ENCODE measurements at places on chromosomes 2 and 18. TPM values are rescaled to one million over a fixed set of nuclear protein-coding genes. Genes with fewer than 3 reads are reported as not detected.

DNA sequence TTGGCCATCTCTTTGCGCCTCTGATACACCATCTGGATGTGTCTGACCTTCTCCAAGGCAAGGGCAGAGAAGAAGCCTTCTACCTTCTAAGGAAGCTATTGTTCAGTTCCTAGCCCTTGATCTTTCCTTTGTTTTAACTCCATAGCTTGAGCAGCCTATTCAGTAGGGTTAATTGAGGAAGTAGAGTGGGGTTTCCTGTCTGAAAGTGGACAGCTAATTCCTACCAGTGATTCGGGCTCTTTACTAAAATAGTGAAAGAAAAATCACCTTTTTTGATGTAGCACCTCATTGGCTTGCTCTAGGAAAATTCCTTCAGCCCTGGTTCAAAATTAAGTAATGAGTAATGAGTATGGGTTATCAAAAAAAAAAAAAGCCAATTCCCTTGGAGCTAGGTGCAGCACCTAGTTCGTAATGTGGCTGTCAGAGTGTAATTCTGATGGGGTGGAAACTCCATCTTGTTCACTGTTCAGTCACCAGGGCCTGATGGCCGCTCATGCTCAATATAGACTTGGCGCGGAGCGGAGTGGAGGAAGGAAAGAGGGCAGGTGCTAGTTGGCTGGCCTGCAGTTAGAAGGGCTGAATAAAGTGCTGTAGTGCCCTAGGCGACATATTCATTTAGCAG is 2.9 kb upstream of the MGAT5 start:
- DNase-seq = no peak

DNA sequence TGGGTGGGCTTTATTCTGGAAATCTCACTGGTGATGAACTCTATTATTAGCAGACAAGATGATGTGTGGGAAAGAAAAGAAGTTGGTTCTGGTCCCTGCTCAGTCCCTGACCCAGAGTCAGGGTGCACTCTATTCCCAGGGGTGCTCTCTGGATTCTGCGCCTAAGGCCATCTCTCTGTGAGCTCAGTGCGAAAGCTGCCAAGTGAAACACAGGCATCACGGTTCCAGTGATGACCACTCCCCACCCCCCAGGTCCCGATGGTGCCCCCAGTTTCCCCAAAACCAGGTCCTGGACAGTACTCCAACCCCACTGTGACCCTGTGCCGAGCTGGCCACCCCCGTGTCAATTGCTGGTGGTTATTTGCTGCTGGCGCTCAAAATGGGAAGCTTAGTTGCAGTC is 30.1 kb downstream of the RHOB start:
- DNase-seq = no peak

- no peak for DNase-seq
Measured at GRCh38 chr2:33984131-33984530, 385.0 kb upstream of the FAM98A start.

GRCh38 chr18:903701-904100 is 970 bp upstream of the ADCYAP1 start:
- DNase-seq = no peak

The RTP5 gene
- not detected for total RNA-seq

DNA sequence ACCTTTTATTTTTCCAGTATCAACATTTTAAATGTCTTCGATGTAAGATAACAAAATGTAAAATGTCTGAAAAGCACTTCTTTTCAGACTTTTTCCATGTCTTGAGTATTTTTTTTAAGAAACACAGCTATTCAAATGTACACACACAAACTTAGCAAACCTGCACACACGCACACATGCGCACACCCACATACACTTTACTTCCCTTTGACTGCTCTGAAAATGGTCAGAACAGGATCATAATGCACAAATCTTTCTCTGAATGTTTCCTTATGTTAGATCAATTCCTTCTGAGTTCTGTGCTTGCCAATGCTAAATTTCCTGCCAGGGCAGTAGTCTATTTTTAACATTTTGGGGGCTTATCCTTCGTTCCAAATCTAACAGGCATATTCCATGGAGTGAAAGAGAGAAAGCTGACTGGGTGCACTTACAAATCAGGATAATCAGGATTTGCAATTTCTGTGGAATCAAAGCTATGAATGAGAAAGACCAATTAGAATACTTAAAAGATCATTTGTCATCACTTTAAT is 136.3 kb downstream of the ZEB2 start:
- DNase-seq = no peak

- DNase-seq = no peak
Measured at GRCh38 chr18:45538444-45538843, 76.8 kb upstream of the SLC14A2 start.

The TTC39C gene
- 78.6 TPM for total RNA-seq

GRCh38 chr2:65067806-65068553 is 11.8 kb downstream of the CEP68 start:
- DNase-seq = no peak

DNA sequence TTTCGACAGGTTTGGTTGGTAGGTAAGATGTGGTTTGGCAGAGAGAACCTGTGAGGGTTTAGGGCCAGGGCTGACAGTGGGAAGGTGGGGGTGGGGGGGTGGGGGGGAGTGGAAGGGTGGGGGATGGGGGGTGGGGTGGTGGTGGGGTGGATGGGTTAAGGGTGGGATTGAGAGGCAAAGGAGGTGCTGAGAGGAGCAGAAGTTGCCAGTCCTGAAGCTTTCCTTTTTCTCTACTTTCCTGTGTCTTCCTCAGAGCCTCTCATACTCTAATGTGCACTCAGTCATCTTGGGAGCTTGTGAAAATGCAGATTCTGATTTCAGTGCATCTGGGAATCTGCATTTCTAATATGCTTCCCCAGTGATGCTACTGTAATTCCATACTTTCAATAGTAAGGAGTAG is 21.0 kb downstream of the MAP4K4 start:
- DNase-seq = no peak

- DNase-seq = no peak
Measured at GRCh38 chr2:84631047-84631446, 114.7 kb downstream of the DNAH6 start.

The HOXD8 gene
- total RNA-seq = not detected

The GKN1 gene
- total RNA-seq = not detected

DNA sequence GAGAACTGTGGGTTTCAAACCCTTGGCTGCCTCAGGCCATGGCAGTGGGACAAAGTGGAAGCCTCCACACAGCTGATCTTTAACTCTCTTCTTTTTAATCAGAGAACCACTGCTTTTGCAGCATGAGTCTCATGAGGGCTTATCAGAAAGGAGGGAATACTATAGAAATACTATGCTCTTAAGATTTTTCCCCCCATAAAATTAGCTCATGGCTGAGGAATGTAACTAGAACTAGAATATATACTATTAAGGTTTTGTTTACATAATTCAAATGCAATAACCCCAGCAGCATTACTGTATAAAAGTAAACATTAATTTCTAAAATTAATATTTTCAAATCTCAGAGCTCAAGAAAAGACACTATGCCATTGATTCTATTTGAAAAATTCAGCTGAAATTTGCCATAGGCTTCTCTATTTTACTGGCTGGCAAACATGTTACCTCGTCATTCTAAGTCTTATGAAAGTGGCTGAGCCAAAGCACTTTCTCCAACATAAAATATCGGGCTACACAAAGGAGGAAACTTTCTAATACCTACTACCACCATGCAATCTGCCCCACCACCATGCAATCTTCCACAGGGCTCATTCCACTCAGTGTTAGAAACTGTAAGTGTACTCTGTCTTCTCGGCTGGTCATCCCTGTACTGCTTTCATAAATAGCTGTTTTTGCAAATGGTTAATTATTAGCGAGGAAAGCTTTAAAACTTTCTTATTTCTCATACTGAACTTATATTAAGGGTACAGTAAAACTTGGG is 42.5 kb downstream of the WDR35 start:
- DNase-seq = no peak

The RHOB gene
- total RNA-seq = 9.5 TPM

The CNTNAP5 gene
- total RNA-seq = 0.17 TPM

The FZD7 gene
- total RNA-seq = 246 TPM

The CDH19 gene
- not detected for total RNA-seq

- DNase-seq = peak; percentile 86
Measured at GRCh38 chr18:36688020-36688965, 140.5 kb downstream of the TPGS2 start.

The RAB12 gene
- 42.1 TPM for total RNA-seq
